ENCODE measurements at places on chromosomes 1 and 21.

GRCh38 chr1:7463526-7463925, 307.6 kb upstream of the VAMP3 start:
- no peaks in the 10 kb centered on the region for H3K36me3 ChIP-seq
- H3K27ac ChIP-seq: no peak overlapping the region
- H3K4me1 ChIP-seq: no peaks in the 10 kb centered on the region
- no peaks in the 10 kb centered on the region for H3K27me3 ChIP-seq

GRCh38 chr1:99348397-99349132, 84.3 kb downstream of the PLPPR4 start:
- no peaks in the 10 kb centered on the region for H3K27me3 ChIP-seq
- no peak overlapping the region for H3K4me3 ChIP-seq
- H3K27ac ChIP-seq: no peak overlapping the region
- DNase-seq: no peak

DNA sequence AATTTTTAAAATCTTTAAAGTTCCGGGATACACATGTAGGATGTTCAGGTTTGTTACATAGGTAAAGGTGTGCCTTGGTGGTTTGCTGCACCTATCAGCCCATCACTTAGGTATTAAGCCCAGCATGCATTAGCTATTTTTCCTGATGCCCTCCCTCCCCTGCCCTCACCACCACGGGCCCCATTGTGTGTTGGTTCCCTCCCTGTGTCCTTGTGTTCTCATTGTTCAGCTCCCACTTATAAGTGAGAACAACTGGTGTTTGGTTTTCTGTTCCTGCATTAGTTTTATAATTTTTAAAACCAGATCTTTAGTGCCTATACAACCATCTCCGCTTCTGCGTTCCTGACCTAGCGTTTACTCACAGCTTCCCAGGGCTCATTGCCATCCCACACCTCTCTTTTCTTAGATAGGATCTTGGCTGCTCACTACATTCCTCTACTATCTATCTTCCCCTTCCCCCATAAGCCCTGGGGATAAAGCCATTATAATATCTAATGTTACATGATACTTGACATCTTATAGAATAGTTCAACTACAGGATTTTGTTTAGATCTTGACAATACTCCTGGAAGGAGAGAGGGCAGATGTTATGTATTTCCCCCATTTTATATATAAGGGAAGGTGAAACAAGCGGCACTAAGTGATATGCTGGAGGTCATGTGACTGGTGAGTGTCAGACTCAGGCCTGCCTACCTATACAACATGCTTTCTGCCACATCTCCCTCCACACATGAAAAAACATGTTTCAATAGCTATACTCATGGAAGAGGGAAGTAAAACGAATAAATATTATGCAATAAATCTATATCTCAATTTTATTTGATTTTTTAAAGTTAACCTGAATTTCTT, 52.3 kb upstream of the DNAJC6 start:
- H3K36me3 ChIP-seq: no peaks in the 10 kb centered on the region
- H3K4me3 ChIP-seq: no peak overlapping the region
- DNase-seq: no peak
- H3K27ac ChIP-seq: no peak overlapping the region
- no peaks in the 10 kb centered on the region for H3K4me1 ChIP-seq

DNA sequence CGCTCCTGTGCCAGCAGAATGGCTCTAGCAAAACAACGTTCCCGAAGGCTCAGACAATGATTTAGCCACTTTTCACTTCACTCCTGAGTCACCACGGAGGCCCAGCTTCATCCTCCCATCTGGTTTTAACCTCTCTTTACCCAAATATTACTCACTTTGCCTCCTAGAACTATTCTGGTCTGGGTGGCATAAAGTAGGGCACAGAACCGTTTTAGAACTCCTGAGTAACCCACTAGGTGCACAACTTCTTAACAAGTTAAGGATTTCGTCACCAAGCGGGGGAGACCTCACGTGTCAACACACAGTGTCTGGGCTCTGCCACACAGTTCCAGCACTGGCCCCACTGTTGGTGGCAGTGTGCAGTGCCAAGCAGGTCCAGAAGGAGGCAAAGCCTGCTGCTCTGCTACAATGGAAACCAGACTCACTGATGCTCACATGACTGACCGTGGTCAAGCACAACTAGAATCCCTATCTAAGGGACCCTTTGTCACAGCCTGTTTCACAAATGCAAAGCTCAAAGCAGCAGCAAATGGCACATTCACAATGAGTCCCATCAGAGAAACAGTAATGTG, 121.7 kb downstream of the SIPA1L2 start:
- no peak for DNase-seq
- no peak overlapping the region for H3K4me3 ChIP-seq
- no peaks in the 10 kb centered on the region for H3K27me3 ChIP-seq
- no peak overlapping the region for H3K27ac ChIP-seq
- peaks cover 5% of the 10 kb centered on the region for H3K4me1 ChIP-seq

- no peaks in the 10 kb centered on the region for H3K36me3 ChIP-seq
- DNase-seq: no peak
- H3K4me1 ChIP-seq: no peaks in the 10 kb centered on the region
- H3K27me3 ChIP-seq: no peaks in the 10 kb centered on the region
Measured at GRCh38 chr1:248696261-248696660, 6.3 kb downstream of the OR14I1 start.

- peaks cover 9% of the 10 kb centered on the region for H3K4me1 ChIP-seq
- no peaks in the 10 kb centered on the region for H3K27me3 ChIP-seq
- no peaks in the 10 kb centered on the region for H3K36me3 ChIP-seq
- DNase-seq: no peak
Measured at GRCh38 chr1:246008363-246008831, 498.7 kb downstream of the SMYD3 start.

GRCh38 chr1:65959896-65960567, 167.3 kb downstream of the PDE4B start:
- peak; percentile 51 for DNase-seq
- H3K4me3 ChIP-seq: no peak overlapping the region
- H3K36me3 ChIP-seq: no peaks in the 10 kb centered on the region
- no peak overlapping the region for H3K27ac ChIP-seq
- H3K4me1 ChIP-seq: no peaks in the 10 kb centered on the region

- no peaks in the 10 kb centered on the region for H3K36me3 ChIP-seq
- peak; percentile 50 for DNase-seq
- H3K4me1 ChIP-seq: peaks cover 11% of the 10 kb centered on the region
- H3K27ac ChIP-seq: no peak overlapping the region
- no peak overlapping the region for H3K4me3 ChIP-seq
Measured at GRCh38 chr1:151639466-151639865, 27.6 kb downstream of the SNX27 start.

DNA sequence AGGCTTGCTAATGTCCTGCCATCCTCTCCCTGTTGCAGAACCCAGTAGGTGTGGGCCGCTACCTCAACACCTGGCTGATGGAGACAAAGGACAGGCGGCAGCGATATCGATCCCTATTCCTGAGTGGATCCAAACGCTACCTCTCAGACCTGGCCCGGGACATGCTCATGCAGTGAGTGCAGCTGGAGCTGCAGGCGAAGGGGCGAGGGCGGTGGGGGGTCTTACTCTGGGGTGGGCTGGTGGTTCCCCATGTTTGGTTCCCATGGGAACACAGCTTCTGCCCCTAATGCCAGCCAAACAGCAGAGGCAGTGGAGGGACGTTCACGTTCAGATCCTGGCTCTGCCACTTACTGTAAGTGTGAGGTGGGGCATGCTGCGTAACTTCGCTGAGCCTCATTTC, 15.8 kb upstream of the TTC22 start:
- no peak for DNase-seq
- H3K36me3 ChIP-seq: no peaks in the 10 kb centered on the region
- H3K4me3 ChIP-seq: no peak overlapping the region
- peaks cover 56% of the 10 kb centered on the region for H3K27me3 ChIP-seq
